ENCODE measurements at places on chromosomes 4 and X. TPM values are rescaled to one million over a fixed set of nuclear protein-coding genes. Genes with fewer than 3 reads are reported as not detected.
A peak's percentile ranks its signal among the peaks of the same experiment; 100 is the strongest.

DNA sequence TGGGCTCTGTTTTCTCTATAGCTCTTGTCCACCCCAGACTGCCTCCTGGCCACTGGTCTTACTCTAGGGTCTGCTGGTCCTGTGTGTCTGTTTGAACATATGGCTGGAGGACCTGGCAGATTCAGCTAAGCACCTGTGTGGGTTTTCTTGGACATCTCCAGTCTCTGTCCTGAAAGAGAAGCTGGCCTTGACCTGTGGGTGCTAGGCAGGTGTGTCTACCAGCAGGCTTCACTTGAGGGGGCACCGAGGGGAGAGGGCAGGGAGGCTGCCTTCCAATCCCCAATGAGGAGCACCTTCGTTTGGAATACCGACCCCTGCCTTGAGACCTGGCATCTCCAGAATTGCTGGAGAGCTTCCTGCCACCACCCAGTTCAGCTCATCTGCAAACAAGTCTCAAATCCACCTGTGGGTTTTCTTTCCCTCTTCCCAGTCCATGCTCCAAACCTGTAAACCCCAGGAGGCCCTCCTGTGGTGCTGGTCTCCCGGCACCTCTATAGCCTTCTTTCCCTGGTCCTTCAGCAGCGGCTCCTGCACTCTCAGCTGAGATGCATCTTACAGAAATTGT lies 45.2 kb downstream of the HTRA3 start:
- H3K27me3 ChIP-seq = no peaks in the 10 kb centered on the region
- no peak overlapping the region for H3K4me3 ChIP-seq
- H3K4me1 ChIP-seq = peaks cover 18% of the 10 kb centered on the region

Gene CHST7
- total RNA-seq = 1.2 TPM

GRCh38 chr4:8740666-8741395 lies 130.8 kb downstream of the HMX1 start:
- H3K4me1 ChIP-seq = no peaks in the 10 kb centered on the region
- H3K36me3 ChIP-seq = no peaks in the 10 kb centered on the region
- H3K27me3 ChIP-seq = peaks cover 11% of the 10 kb centered on the region
- no peak overlapping the region for H3K4me3 ChIP-seq
- no peak overlapping the region for H3K27ac ChIP-seq

DNA sequence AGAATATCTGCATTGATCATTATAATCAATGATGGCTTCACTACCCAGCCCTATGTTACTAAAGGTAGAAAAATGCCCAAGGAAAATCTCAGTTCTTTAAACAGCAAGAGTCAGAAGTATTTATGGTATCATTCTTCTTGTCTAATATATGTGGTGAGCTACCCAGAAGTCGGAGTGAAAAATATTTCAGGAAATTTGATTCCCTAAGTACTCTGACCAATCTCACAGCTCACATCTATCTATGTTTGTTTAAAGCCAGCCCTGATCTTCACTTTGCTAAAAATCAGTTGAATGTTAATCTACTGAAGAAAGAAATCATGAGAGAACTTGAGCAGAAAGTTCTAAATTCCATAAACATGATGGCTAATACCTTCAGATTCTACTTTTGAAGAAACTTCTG lies 522.9 kb upstream of the SLIT2 start:
- no peaks in the 10 kb centered on the region for H3K27me3 ChIP-seq
- H3K27ac ChIP-seq = no peak overlapping the region
- no peak for DNase-seq
- H3K36me3 ChIP-seq = no peaks in the 10 kb centered on the region
- H3K4me3 ChIP-seq = no peak overlapping the region

DNA sequence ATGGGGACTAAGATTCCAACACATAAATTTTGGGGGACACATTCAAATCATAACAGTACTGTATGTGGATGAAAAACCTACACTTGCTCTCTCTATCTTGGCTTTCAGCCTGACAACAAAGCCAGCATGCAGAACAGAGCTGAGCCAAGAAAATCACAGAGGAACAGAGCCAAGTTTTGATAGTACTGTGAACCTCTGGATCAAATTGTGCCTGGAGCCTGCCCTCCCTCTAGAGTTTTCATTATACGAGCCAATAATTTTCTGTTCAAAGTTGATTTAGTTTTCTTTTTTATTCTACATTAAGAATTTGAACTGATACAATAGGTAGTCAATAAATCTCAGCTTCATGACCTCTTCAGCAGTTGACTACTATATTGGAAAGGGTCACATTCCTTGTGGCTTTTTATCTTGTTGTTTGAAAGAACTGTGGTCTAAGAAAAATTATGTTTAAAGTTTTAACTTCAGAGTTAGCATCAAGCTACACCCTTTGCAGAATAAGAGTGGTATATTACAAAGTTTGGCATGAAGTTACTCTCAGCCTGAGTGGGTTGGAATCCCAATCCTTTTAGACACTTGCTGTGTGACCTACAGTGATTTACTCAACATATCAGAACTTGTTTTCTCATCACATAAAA lies 31.1 kb downstream of the GRID2 start:
- no peaks in the 10 kb centered on the region for H3K36me3 ChIP-seq
- H3K4me3 ChIP-seq = no peak overlapping the region
- no peak overlapping the region for H3K27ac ChIP-seq
- H3K4me1 ChIP-seq = no peaks in the 10 kb centered on the region

GRCh38 chr4:140756319-140757231 lies at the start of gene TBC1D9:
TSS of gene TBC1D9 (minus strand) at chr4:140756385. CDS start at chr4:140756045, 340 bp downstream.
- H3K4me3 ChIP-seq = peak within 1 kb of the TSS; percentile 89
- H3K36me3 ChIP-seq = peaks cover 20% of the 10 kb centered on the region
- peak; percentile 78 for DNase-seq
- peaks cover 32% of the 10 kb centered on the region for H3K4me1 ChIP-seq
- peak within 1 kb of the TSS; percentile 88 for H3K27ac ChIP-seq

Gene PNMA3
- 4.3 TPM for total RNA-seq

DNA sequence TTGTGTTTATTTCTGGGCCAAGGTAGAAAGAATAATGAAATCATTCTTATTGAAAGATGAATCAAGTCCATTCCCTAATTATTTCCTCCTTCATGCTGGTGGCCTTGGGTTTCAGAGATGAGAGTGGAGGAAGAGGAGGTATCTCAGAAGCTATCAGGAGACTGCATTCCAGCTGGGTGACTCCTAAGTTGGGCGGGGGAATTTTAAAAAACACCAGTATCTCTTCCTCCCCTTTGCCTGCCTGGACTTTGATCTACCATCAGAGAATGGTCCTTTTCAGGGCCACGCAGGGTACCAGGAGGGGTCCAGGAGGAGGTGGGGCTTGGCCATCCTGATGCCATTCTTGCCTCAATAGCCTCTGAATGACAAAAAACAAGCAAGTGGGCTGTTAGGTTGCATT lies 104.4 kb downstream of the ASMT start:
- H3K36me3 ChIP-seq = no peaks in the 10 kb centered on the region
- no peak for DNase-seq
- H3K27me3 ChIP-seq = peaks cover 6% of the 10 kb centered on the region
- no peaks in the 10 kb centered on the region for H3K4me1 ChIP-seq

- DNase-seq = no peak
- H3K4me1 ChIP-seq = no peaks in the 10 kb centered on the region
- H3K36me3 ChIP-seq = no peaks in the 10 kb centered on the region
- no peaks in the 10 kb centered on the region for H3K27me3 ChIP-seq
These were observed 735.1 kb downstream of the GLUD2 start for GRCh38 chrX:121782544-121782943.

Gene HPGD
- total RNA-seq = 16.5 TPM

Gene GSPT2
- 19.2 TPM for total RNA-seq

- DNase-seq = no peak
- H3K4me1 ChIP-seq = no peaks in the 10 kb centered on the region
- no peak overlapping the region for H3K4me3 ChIP-seq
- H3K27me3 ChIP-seq = no peaks in the 10 kb centered on the region
These were observed 155.8 kb downstream of the FAM47B start for GRCh38 chrX:35098419-35098818.

Gene ZAR1
- not detected for total RNA-seq

Gene CCSER1
- total RNA-seq = 18.1 TPM

Gene PLRG1
- 95.7 TPM for total RNA-seq

GRCh38 chr4:132642016-132642817 lies 506.9 kb upstream of the PCDH10 start:
- no peak overlapping the region for H3K27ac ChIP-seq
- no peaks in the 10 kb centered on the region for H3K36me3 ChIP-seq
- no peak overlapping the region for H3K4me3 ChIP-seq
- H3K27me3 ChIP-seq = no peaks in the 10 kb centered on the region
- H3K4me1 ChIP-seq = peaks cover 4% of the 10 kb centered on the region

Gene DHRSX
- total RNA-seq = 34.2 TPM

Gene FMR1NB
- total RNA-seq = not detected

Gene TEX13D
- not detected for total RNA-seq

DNA sequence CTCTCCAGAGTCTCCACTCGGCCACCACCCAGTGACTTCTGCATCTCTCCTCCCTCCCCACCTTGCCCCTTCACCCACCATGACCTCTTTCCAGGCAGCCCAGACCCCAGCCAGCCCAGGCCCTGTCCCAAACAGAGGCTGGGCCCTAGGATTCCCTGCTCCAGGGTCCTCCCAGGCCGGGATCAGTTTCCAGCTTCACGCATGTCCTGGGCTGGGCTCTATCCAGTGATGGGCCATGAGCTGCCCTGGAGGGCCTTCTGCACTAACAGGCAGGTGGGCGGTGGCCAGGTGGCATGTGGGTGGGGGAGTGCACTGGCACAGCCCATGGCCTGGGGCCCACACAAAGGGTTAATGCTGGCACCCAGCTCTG lies 20.4 kb upstream of the ADD1 start:
- peaks cover 8% of the 10 kb centered on the region for H3K36me3 ChIP-seq
- H3K27me3 ChIP-seq = no peaks in the 10 kb centered on the region
- H3K4me1 ChIP-seq = peaks cover 3% of the 10 kb centered on the region

GRCh38 chr4:155666344-155667221 lies at the start of gene GUCY1A1:
TSS of gene GUCY1A1 (plus strand) at chr4:155666848. CDS start at chr4:155696868, 30,020 bp downstream.
- peak within 1 kb of the TSS; percentile 97 for H3K4me3 ChIP-seq
- H3K36me3 ChIP-seq = no peaks in the 10 kb centered on the region
- peak within 1 kb of the TSS; percentile 95 for H3K27ac ChIP-seq
- H3K4me1 ChIP-seq = peaks cover 4% of the 10 kb centered on the region

Gene TEX13B
- total RNA-seq = not detected

Gene MTNR1A
- 0.39 TPM for total RNA-seq

Gene CYBB
- 0.17 TPM for total RNA-seq

GRCh38 chr4:186624951-186625350 lies 69.6 kb upstream of the MTNR1A start:
- H3K27ac ChIP-seq = no peak overlapping the region
- H3K4me3 ChIP-seq = no peak overlapping the region
- H3K4me1 ChIP-seq = peaks cover 11% of the 10 kb centered on the region
- H3K27me3 ChIP-seq = no peaks in the 10 kb centered on the region
- H3K36me3 ChIP-seq = peaks cover 72% of the 10 kb centered on the region
- DNase-seq = no peak

Gene BEX3
- 251 TPM for total RNA-seq

DNA sequence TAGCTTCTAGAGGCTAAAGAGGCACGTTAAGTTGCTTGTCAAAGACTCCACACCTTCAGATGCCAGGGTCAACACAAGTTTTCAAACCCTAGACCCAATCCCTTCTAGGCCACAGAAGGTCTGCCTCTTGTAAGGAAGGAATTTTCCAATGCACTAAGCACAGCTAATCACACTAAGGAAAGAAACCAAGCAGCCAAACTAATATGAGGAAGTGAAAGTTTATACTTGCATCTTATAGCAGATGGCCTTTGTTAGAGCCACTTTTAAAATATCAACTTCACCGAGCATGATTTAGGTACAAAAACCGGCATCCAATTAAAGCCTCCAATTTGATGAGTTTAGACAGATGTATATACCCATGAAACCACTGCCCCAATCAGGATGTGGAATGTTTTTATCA lies 9.9 kb downstream of the FHL1 start:
- H3K4me1 ChIP-seq = no peaks in the 10 kb centered on the region
- peaks cover 4% of the 10 kb centered on the region for H3K27me3 ChIP-seq
- no peak overlapping the region for H3K4me3 ChIP-seq
- no peak for DNase-seq
- H3K36me3 ChIP-seq = no peaks in the 10 kb centered on the region

DNA sequence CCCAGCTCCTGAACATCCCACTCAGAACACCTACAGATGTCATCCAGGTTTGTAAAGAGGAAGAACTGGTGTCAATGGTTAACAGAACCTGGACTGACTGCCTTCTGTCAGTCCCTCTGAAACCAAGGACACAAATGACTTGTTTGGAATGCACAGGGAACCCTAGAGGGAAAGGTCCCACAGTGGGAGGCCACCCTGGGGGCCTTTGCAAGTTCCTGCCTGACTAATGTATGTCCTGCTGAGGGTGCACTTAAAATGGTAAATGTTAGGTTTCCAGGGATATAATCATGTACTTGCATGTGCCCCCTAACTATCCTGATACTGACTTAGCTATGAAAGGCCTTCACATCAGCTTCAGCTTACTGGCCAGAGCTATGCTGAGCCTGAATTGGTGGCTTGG lies 15.0 kb upstream of the XAGE2 start:
- peak overlapping the region; percentile 44 for H3K4me3 ChIP-seq
- H3K27ac ChIP-seq = peak overlapping the region; percentile 99
- H3K36me3 ChIP-seq = no peaks in the 10 kb centered on the region
- DNase-seq = no peak

DNA sequence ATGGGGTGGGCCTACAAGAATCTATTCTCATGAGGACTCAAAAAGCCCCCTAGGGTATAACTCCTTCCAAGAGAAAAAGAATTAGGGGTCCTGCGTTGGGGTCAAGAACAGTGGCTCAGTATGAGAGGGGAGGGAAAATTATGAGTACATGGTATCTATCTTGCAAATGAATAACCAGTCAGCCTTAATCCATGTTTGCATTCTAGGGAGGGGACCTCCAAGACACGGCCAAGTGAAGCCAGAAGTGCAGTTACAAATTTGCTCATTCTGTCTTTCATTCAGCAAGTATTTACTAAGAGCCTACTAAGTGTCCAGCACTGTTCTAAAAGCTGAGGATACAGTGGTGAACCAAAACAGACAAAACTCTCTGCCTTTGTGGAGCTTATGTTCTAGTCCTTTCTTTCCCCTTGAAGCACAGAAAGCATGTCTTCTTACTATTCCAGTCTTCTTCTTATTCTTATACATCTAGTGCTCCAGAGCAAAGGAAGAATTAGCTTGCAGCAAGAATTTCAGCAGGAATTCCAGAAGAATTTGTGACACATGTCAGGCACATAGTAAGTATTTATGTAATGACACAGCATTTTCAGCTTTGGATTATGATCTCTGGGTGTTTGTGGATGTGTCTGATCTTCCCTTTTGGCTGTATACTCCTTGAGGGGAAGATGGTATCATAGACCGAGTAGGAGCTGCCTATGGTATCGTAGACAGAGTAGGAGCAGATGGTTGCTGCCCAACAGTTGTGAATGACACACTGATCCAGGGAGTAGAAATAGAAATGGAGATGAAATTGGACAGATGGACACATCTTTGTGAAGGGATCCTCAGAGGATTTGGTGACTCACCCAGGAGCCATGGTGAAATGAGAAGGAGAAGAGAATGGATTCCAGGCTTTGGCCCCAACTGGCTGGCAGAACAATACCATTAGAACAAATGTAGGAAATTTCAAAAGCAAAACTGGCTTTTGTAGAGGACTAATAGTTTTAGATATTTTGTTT lies 75.9 kb downstream of the COQ2 start:
- H3K27ac ChIP-seq = no peak overlapping the region
- peaks cover 4% of the 10 kb centered on the region for H3K36me3 ChIP-seq
- no peak overlapping the region for H3K4me3 ChIP-seq
- peaks cover 4% of the 10 kb centered on the region for H3K4me1 ChIP-seq
- no peaks in the 10 kb centered on the region for H3K27me3 ChIP-seq

GRCh38 chr4:43757147-43757546 lies 691.5 kb downstream of the KCTD8 start:
- H3K4me3 ChIP-seq = no peak overlapping the region
- peaks cover 3% of the 10 kb centered on the region for H3K27me3 ChIP-seq
- DNase-seq = no peak
- no peaks in the 10 kb centered on the region for H3K36me3 ChIP-seq
- no peaks in the 10 kb centered on the region for H3K4me1 ChIP-seq

Measured in type B pancreatic cell (in vitro differentiated cells).